ENCODE measurements at places on chromosomes 3 and 15.

DNA sequence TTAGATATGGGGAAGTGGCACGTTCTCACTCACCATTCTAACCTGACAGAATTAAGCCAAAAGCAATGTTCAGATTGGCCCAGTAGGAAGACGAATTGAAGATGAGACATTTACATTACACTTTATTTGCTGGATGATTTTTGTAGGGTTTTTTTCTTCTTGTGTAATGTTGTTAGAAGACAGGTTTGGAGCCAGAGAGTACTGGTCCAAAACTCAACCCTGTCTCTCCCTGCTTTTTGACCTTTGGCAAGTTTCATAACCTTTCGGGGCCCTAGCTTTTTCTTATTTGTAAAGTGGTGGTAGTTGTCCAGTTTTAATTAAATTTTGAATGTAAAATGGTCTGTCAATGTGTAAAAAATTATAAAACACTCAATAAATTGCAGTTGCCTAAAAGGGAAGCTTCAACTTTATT lies 29.5 kb downstream of the PDE8A start:
- no peak for DNase-seq

DNA sequence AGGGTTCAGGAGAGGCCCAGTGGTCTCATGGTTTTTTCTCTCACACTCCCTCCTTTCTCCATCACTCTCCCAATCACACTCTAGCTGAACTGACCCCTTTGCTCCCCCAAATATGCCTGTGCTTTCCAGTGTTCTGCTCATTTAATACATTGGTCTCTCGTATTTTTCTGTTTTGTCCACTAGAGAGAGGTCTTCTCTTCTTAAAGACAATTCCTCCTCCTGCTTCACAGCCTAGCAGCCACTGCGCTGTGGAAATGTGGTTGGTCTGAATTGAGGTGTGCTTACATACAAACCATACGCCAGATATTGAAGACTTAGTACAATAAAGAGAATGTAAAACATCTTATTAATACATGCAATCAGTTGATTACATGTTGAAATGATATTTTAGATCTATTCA lies 60.6 kb upstream of the XCR1 start:
- no peak for DNase-seq

DNA sequence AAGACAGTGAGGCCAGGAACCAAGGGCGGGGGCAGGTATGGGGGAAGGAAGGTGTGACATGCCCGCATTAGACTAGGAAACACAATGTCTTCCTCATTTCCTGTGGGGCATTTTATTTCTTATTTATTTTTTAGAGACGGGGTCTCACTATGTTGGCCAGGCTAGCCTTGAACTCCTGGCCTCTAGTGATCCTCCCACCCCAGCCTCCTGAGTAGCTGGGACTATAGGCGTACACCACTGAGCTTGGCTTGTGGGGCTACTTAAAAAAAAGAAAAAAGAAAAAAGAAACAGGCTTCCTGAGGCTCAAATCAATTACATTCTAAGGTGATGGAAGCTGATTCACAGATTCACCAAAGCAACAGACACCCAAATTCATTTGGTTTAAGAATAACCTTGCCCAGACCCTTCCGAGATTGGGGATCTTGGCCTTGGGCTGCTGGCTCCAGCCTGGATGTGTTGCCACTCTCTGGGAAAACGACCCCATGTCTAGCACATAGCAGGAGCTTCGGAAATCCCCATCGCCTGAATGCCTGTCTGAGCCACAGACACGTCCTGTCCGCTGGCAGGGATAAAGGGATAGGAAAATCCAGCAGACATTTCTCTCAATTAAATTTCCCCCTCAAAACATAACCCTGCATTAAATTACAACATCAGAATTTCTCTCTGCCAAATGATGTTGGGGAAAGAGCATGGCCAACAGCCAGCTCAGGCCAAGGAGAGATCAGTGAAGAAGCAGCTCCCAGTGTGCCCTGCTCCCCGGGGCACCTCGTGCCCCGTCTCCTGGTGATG lies 13.0 kb downstream of the CPN2 start:
- no peak for DNase-seq

GRCh38 chr3:105829871-105830622 lies 38.8 kb downstream of the CBLB start:
- no peak for DNase-seq

GRCh38 chr3:28039234-28039633 lies 202.2 kb upstream of the CMC1 start:
- no peak for DNase-seq

- DNase-seq = no peak
Observed at GRCh38 chr3:113268311-113268710, 57.0 kb downstream of the BOC start.

DNA sequence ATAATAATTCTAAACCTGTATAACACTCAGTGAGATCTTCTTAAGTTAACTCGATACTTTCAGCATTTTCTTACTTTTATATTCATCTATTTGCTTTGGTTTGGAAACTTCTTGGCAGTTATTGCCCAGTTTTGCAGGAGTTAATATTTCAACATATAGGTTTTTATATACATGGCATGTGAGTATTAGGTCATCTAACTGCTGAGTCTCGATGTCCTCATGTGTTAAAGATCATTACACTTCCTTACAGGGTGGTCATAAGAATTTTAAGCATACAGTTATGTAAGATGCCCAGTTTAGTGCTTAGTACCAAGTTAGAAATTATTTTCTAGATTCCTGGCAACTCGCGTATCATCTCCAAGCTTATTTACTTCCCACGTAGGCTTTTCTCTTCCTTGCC lies 62.9 kb downstream of the TMEM39A start:
- DNase-seq = no peak

DNA sequence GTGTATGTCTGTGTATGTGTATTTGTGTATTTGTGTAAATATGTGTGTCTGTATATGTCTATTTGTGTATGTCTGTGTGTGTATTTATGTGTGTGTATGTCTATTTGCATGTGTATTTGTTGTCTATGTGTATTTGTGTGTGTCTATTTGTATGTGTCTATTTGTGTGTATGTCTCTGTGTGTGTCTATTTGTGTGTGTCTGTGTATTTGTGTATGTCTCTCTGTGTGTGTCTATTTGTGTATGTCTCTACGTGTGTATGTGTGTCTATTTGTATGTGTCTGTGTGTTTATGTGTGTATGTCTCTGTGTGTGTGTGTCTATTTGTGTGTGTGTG lies 30.4 kb downstream of the PTH1R start:
- no peak for DNase-seq

GRCh38 chr15:77550301-77551251 lies 82.1 kb downstream of the LINGO1 start:
- no peak for DNase-seq

DNA sequence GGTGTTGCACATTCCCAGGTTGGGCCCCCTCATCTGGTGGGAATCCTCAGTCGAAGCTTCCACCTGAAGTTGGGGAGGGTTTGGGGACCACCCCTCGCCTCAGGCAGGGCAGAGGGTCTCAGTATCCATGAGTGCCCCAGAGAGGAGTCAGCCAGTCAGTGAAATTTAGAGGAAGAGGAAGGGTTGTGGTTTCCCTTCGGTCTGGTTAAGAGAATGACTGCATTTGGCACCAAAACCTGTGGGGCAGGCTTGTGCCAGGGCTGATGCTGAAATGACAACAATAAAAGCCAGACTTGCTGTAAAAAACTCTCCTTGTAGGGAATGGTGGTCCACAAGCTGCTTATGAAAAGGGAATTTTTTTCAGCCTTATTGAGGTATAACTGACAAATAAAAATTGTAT lies 22.6 kb downstream of the LMCD1 start:
- no peak for DNase-seq

DNA sequence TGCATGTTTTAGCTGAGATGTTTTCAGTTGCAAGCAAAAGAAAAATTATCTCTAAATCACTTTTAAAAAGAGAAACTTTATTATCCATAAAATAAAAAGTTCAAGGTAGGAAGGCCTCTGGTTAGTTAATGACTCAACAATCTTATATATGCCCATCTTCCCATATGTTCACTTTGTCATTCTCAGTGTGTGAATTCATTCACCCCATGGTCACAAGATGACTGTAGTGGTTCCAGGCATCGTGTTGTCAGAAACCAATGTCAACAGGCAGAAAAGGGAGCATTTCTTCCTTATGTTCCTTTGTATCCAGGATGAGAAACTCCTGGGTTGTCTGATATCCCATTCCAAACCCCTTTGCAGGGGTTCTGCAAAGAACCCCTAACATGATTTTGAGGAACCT lies 119.9 kb upstream of the RAP2B start:
- DNase-seq = no peak

GRCh38 chr15:98444138-98444537 lies 204.2 kb upstream of the IGF1R start:
- DNase-seq = no peak

- DNase-seq = no peak
Observed at GRCh38 chr3:73669260-73669659, 44.5 kb upstream of the PDZRN3 start.

DNA sequence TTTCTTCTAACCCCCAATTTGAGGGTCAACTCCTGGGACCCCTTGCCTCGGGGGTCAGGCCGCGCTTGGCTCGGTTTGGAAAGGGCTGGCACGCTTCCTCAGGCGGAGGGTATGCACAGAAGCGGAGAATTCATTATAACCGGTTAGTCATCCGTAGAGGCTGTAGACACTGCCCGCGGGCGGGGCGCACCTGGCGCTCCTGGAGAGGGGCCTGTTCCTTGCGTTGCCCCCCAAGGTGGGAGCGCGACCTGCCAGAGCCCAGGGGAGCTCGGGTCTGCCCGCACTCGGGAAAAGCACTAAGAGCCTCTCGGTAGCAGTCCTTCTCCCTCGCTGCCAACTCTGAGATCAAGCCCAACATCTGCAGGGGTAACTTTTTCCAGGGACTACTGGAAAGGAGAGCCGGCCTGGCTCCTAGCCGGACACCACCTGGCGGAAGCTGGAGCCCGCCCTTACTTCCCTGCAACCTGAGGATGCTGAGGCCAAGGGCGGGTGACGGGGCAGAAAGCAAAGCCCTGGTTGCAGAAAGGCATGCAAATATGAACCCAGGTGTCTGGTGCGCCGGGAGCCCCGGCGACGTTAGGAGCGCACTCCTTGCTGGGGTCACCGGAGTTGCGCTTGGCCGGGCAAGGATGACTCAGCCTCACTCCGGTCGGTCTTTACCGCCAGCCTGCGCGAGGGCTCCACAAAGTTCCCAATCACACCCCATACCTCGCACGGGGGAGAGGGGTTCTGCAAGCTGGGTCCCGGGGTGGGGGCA lies 1.5 kb upstream of the CACNA2D3 start:
- DNase-seq = no peak

- no peak for DNase-seq
Observed at GRCh38 chr3:148255981-148256969, 441.4 kb upstream of the AGTR1 start.

DNA sequence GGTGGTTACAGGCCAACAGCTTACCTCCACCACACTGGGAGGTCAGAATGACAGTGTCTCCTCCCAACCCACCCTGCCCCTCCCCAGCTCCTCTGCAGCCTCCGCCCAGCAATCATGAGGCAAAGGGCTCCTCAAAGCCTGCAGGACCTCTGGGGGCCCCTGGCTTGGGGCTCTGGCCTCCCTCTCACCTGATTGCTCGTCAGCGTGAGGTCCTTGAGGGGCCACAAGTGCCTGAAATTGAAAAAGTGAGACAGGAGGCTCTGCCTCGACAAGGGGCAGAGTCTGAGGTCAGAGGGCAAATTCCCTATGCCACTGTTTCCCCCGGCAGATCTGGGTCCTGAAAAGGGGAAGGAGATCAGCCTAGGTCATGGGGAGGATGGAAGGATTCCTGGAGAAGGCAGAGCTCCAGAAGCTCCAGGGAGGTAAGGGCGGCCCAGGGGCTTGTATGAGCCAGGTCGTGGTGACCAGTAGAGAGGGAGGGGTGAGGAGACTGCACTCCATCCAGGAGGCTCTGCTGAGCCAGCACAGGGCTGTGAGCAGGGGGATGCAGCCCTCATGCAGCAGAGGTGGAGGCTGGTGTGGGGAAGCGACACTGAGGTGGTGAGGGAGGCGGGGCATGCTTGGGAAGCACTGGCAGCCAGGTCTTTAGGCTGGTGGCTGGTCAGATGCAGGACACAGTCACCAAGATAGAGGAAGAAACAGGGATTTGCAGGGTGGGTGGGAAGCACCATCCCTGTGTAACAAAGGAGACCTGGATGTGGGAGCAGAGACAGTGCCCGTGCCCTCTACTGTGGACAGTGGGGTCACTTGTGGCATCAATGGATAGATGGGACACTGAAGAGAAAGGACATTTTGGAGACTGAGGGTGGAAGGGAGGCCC lies 20.1 kb downstream of the ALS2CL start:
- no peak for DNase-seq

GRCh38 chr3:133161656-133162055 lies 123.5 kb downstream of the TMEM108 start:
- DNase-seq = no peak

GRCh38 chr3:40642812-40643211 lies 118.1 kb downstream of the ZNF621 start:
- no peak for DNase-seq

- DNase-seq = no peak
Observed at GRCh38 chr3:114697401-114697800, 403.6 kb downstream of the TIGIT start.

GRCh38 chr3:166877971-166878370 lies 502.1 kb downstream of the ZBBX start:
- no peak for DNase-seq

DNA sequence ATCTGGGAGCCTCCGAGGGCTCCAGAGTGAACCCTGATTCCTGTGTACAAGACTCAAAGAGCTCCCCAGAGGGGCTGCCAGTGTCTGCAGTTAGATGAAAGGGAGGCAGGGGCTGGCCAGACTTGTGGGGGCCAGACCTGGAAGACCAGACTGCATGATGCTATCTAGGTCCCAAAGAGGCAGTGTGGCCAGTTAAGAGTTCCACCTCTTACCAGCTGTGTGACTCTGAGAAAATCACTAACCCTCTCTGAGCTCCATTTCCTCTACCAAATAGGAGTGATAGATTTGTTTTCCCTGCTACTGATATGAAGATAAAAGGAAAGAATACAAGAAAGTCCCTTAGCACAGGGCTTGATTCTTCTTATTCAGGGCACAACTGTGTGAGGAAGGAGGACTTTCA lies 29.0 kb downstream of the ACSBG1 start:
- no peak for DNase-seq
